ENCODE measurements at places on chromosomes 6 and 20. TPM values are rescaled to one million over a fixed set of nuclear protein-coding genes. Genes with fewer than 3 reads are reported as not detected.

- H3K27ac ChIP-seq: peak overlapping the region; percentile 84
- peak overlapping the region; percentile 81 for H3K4me3 ChIP-seq
- H3K27me3 ChIP-seq: no peaks in the 10 kb centered on the region
- H3K36me3 ChIP-seq: no peaks in the 10 kb centered on the region
Measured at GRCh38 chr6:107460083-107460631, 793 bp upstream of the PDSS2 start.

DNA sequence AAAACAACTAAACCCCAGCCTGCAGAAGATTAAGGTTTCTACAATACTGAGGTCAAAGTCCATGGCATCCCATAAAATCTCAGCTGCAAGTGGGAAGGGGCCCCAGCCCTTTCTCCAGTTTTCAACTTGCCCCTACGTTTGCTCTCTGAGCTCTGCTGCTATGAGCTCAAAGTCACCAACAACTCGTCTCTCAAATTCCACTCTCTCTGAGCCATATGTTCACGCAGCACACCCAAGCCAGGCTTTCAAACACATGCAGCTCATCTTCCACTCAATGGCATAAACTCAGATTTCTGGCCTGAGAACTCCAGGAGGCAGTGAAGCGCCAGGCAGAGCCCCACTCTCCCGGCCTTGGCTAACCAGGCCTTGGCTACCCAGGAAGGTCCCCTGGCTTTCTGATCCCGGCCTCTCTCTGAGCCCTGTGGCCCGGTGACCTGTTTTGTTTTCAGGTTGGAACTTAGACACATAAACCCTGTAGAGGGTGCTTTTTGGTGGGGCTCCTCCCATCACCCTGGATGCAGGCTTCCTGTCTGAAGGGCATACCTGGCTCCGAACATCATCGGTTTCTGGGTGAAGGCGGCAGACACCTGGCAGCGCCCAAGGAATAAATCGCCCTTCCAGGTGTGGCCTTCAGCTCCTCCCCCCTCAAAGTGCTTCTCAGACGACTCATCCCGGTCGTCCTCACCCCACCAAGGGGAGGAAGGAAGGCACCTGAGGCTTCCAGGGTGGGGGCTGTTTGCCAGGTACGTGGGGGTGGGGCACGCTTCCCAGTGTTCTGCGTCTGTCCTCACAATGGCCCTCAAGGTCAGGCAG lies 12.4 kb downstream of the SLC22A23 start:
- H3K27ac ChIP-seq: no peak overlapping the region
- H3K36me3 ChIP-seq: no peaks in the 10 kb centered on the region
- no peak overlapping the region for H3K4me3 ChIP-seq
- no peaks in the 10 kb centered on the region for H3K4me1 ChIP-seq

DNA sequence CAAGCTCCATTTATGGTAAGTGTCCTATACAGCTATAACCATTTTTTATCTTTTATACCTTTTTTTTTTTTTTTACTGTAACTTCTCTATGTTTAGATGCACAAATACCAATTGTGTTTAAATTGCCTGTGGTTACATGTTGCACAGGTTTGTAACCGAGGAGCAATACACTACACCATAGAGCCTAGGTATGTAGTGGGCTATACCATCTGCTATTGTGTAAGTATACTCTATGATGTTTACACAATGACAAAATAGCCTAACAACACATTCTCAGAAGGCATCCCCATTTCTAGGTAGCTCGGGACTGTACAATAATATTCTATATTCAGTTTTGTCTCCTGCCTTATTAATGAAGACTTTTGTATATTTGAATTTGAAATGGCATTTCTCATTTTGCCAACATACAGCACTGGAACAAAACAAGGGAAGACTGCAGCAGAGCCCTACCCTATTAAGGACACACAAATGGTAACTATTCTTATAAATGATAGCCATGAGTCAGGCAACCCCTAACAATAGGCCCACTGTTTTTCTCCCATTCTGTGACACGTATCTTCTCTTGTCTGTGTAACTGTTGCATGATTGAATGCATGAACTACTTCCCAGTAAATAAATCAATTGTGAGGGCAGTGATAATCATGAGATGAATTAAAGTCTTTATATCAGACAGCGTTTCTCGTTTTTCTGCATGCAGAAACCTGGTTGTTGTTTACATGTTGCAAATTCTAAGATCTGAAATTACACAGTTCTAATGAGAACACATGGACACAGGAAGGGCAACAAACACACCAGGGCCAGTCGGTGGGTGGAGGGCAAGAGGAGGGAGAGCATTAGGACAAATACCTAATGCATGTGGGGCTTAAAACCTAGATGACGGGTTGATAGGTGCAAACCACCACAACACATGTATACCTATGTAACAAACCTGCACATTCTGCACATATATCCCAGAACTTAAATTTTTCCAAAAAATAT lies 173.9 kb downstream of the EPM2A start:
- no peak for DNase-seq
- no peak overlapping the region for H3K4me3 ChIP-seq
- peaks cover 11% of the 10 kb centered on the region for H3K4me1 ChIP-seq
- no peak overlapping the region for H3K27ac ChIP-seq

GRCh38 chr6:33320315-33321181 lies 3.0 kb upstream of the ZBTB22 start:
- H3K27ac ChIP-seq: peak overlapping the region; percentile 46
- peaks cover 70% of the 10 kb centered on the region for H3K4me1 ChIP-seq
- peaks cover 24% of the 10 kb centered on the region for H3K36me3 ChIP-seq
- no peaks in the 10 kb centered on the region for H3K27me3 ChIP-seq
- no peak overlapping the region for H3K4me3 ChIP-seq

- H3K27ac ChIP-seq: no peak overlapping the region
- no peaks in the 10 kb centered on the region for H3K4me1 ChIP-seq
- H3K27me3 ChIP-seq: no peaks in the 10 kb centered on the region
Measured at GRCh38 chr6:6386010-6386409, 65.5 kb upstream of the F13A1 start.

DNA sequence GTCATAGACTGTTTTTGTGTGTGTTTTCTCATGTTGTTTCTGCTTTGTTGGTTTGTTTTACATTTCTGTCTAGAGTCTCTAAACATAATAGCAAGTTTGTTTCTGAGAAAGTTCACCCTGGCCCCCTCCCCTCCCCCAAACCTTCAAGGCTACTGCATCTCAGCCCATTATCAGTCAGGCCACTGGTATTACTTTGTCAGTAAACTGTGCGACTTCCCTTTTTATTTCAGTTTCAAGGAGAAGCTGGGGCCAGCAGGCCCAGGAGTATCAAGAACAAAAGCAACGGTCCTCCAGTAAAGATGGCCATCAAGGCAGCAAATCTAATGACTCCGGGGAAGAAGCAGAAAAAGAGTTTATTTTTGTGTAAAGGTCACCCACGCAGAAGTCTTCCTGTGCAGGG lies 32.8 kb upstream of the SCGN start:
- no peaks in the 10 kb centered on the region for H3K27me3 ChIP-seq
- no peaks in the 10 kb centered on the region for H3K36me3 ChIP-seq
- H3K27ac ChIP-seq: no peak overlapping the region
- H3K4me3 ChIP-seq: no peak overlapping the region
- no peaks in the 10 kb centered on the region for H3K4me1 ChIP-seq

The OR2B6 gene
- total RNA-seq: not detected

The MYBL2 gene
- total RNA-seq: not detected

The DACT2 gene
- 1.1 TPM for total RNA-seq

The EYA4 gene
- 8.6 TPM for total RNA-seq

The SDCBP2 gene
- total RNA-seq: 1.2 TPM

The SLC17A1 gene
- not detected for total RNA-seq

The HMGCLL1 gene
- total RNA-seq: 7.5 TPM
